ENCODE measurements at places on chromosomes 3 and 15.

GRCh38 chr3:49813497-49814174 is at the start of gene UBA7:
TSS of gene UBA7 (minus strand) at chr3:49813953. CDS start at chr3:49813787, 166 bp downstream.
- DNase-seq, result no peak

DNA sequence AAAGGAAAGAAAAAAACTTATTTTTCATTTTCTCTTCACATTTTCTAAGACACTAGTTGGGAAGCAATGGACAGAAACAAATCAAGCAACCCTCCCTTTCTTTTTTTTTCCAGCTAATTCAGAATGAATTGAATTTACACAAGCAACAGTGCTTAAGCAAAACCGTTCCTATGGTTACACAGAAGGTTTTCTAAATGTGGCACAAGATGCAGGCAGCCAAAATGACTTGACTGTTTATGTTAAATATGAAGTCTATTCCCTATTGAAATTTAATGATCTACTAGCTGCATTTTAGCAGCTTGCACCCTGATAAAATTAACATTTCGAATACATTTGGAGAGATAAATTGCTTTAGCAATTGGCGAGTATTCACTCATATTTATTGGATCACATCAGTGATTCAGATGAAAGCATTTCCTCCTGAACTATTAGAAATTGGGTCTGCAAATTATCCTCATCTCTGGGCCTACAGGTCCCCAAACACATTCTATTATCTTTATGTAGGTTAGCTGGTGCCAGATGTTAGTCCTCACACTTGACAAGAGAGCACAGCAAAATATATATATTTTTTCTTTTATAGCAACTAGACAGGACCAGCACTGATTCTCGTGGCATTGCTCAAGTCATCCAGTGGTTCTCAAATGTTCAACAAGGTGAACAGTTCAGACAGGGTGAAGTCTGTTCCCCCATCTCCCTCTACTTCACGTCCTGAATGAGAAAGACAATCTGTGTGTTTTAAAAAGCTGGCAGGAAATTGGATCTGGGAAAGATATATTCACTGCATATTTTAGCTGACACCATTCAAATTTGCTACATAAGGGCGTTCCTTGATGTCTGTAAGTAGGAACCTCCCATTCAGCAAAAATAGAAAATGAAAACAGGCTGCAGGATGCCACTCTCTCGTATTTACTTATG is 463.6 kb upstream of the KCNMB2 start:
- no peak for DNase-seq

DNA sequence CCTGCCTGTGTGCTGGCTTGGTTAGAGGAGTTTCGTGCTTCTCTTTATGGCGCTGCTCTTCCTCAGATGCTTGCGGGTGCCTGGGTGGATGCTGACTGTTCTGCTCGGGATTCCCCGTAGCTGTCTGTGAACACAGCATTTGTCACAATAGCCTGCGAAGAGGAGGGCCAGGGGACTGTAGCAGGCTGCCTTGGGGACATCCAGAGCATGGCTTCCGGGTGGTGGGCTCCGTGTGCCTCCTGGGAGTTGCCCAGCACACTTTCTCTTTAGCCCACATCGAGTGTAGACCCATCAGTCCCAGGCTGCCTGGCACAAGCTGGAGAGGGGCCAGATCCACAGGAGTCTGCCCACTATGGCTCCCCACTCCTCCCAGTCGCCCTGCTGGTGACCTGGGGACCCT is 22.4 kb downstream of the LRRK1 start:
- DNase-seq, result no peak

GRCh38 chr3:174417573-174417972 is 441.6 kb upstream of the NAALADL2 start:
- no peak for DNase-seq

GRCh38 chr3:59692117-59692516 is 642.3 kb upstream of the CFAP20DC start:
- DNase-seq, result no peak

DNA sequence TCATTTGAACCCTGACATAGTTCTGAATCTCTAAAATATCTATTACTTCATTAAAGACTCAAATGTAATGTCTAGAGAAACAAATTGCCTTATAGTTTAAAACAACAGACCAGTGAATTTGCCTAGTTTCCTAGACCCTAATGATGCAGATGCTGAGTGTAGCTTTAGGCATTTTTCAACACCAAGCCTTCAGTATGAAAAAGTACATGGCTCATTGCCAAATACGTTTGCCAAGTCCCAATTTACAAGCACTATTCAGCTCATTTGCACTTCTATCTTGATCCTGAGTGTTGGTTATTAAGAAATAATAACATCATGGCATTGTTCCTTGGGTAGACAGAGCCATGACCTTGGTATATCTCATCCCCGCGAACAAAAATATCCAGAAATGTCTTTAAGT is 46.8 kb downstream of the EOMES start:
- no peak for DNase-seq

- DNase-seq, result no peak
These were observed 653 bp downstream of the MYO5C start for GRCh38 chr15:52294881-52295420.

GRCh38 chr3:61826161-61826560 is 264.8 kb downstream of the PTPRG start:
- no peak for DNase-seq

DNA sequence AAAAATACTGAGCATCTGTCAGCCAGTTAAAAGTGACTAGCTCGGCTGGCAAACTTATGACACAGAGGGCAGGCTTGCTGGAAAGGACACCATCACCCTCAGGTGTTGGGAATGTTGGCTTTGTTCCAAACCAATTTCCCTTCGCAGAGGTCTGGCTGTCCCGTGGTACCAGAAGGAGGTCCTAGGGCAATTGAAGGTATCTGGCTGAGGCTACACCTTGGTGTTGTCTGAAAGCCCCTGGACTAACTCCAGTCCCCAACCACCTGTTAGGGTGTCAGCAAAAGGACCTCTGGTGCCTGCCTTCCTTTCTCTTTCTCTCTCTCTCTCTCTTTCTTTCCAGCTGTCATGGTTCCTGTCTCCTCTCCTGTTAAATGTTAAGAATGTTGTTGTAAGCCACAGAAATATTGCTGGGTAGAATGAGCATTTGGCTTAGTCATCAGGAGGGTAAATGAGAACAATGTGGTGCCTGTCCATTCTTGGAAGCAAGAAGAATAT is 12.5 kb downstream of the PRR20G start:
- no peak for DNase-seq

DNA sequence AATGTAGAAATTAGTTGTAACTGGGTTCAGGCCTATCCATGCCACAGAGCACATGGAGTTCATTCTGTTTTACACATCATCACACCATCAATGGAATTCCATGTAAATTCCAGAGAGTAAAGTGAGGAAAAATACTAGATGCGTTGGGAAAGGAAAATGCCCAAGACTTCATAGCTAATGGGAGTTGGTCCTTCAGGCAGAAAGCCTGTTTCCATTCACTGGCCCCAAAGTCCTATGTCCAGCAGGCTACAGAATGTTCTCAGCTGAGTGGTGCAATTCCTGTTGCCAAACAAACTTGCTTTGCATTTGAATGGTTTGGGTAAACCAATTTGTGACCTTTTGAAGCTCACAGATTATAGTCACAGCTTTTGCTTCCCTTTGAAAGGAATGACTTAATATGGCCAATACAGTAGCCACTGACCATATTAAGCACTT is 164.6 kb upstream of the PFN2 start:
- DNase-seq, result no peak

DNA sequence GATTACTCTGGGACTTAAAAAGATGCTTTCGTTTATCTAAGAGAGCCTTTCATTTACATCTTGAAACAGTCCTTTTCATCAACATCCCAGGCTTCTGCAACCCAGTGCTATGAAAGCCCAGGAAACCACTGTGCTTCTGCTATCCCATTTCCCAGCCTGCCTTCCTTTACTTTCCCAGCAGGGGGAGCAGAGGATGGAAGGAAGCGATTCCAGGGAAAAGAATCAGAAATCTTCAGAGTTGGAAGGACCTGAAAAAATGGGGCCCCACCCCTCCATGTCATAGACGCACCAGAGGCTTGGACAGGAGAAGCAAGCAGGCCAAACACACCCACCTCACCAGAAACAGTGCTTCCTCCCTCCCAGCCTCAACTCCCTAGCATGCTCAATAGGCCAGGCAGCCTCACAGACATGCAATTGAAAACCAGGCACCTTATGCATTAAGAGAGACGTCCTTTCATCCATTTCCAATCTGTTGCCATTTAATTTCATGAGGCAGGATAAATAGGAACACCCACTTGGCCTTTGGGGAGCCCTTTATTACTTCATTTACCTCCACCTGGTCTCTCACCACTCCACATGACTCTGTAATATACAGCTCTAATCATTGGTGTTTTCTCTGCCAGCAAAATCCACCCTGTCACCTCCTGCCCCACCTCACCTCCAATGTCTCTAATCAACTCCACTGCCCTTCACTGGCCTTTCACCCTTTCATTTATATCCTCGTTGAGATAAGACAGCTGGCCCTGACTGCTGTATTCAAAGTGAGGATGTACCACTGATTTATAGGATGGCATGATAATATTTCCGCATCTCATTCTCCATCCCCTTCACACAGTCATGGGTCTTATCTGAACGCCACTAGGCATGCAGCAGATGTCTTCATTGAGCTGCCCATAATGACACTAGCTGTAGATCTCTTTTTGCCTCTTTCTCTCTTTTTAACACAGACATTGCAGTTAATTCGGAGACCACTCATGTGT is 583.9 kb downstream of the NTRK3 start:
- DNase-seq, result no peak

DNA sequence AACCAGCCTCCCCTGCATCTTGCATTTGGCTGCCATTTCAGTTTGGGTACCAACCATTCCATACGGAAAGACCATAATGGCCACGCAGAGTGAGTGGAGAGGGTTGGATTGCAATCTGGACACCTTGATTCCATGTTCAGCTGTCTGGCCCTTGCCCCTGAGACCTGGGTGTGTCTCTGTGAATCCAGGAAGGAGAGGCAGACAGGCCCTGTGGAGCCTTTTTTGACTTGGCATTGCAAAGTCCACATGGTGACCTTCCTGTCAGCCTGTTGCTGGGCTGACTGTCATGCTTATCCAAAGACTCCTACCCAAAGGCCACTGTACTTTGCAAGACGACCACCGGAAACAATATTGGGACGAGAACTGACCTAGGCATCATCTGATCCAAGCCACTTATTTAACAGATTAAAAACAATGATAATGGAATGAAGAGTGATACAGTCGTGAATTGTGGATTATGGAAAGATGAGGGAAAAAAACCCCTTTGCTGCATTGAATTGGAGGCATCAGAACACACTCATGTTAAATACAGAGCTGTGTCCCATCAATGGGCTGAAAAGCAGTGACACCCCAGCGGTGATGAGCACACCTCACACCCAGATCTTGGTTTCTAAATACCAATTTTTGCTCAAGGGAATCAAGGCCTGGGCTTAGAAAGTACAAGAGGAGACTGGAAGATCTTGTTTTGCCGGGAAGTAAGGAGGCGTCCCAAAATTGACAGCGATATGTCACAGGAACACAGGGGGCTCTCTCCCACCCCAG is 86.0 kb downstream of the LRRK1 start:
- no peak for DNase-seq

GRCh38 chr3:131401978-131402377 is 20.4 kb downstream of the NUDT16 start:
- no peak for DNase-seq

- DNase-seq, result no peak
These were observed 563.5 kb downstream of the PDCD6IP start for GRCh38 chr3:34361921-34362320.

- DNase-seq, result no peak
These were observed 8.9 kb upstream of the MAP3K13 start for GRCh38 chr3:185353823-185354614.

DNA sequence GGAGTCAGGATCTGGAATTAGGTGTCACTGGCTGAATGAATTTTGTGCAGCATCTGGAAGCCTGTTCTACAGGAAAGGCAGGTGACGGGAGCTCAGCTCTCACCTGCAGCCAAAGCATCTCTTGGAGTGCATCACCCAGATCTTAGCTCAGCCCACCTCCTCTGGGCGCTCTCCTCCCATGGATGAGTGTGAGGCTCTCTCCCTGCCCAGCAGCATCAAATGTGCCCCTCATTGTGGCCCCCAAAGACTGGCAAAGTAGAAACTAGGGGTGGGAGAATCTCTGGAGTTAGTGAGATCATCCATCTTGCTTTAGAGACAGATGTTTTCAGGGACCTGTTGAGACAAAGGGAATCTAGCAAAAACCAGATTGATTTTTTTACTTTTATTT is 68.7 kb downstream of the SENP2 start:
- no peak for DNase-seq

GRCh38 chr3:69085168-69085832 is 563 bp downstream of the ARL6IP5 start:
- DNase-seq, result no peak

- peak; percentile 49 for DNase-seq
These were observed at the start of gene CHD2 for GRCh38 chr15:92899948-92900730. TSS of gene CHD2 (plus strand) at chr15:92900324. CDS start at chr15:92901238, 914 bp downstream.

DNA sequence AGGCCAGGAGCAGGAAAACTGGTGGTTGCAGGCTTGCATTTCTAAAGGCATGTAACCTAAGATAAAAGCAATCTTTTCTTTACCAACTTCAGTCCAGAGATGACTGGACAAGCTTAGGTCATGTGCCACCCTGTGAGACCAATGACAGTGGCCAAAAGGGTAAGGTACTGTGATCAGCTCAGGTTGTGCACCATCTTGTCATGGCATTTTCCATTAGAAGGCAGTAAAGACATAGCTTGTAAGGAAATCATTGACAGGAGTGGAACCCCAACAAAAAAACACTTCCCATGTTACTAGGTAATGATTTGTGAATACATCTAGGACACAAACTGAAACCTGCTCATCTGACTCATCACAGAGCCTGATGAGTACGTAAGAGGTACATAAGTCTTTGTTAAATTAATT is 35.2 kb downstream of the SSR3 start:
- DNase-seq, result no peak

- DNase-seq, result no peak
These were observed 31.4 kb upstream of the UACA start for GRCh38 chr15:70794596-70795310.

DNA sequence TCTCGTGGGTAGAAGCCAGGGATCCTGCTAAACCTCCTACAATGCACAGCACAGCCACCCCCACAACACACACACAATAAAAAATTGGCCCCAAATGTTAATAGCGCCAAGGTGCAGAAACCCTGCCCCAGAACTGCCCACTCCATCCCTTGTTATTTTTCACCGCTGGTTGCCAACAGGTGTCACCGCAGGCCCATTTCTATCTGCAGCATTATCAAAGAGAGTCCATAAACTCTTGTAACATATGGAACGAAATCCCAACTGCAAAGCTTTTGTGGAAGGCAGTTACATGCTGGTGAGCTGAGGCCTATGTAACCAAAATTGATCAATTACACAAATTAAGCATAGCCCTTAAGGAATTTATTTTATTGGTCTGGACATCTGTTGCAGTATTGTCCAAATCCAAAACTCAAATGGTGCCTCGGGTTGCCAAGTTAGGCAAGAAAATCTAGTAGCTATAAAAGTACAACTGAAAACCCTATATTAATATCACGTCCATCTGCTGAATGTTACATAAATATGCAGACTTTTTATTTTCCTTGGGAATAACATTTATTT is 66.2 kb downstream of the SAMMSON start:
- no peak for DNase-seq

- DNase-seq, result no peak
These were observed 14.3 kb upstream of the PIK3R4 start for GRCh38 chr3:130760922-130761321.

- no peak for DNase-seq
These were observed 230.0 kb downstream of the KLF13 start for GRCh38 chr15:31556494-31557150.

GRCh38 chr3:130256821-130257340 is 88.6 kb upstream of the COL6A5 start:
- no peak for DNase-seq

All from posterior cingulate gyrus (tissue), 11 donors.